Activated gamma-delta T cell treated with anti-CD3 and anti-CD28 coated beads, Interleukin-2, amount 50 U/mL, for 16 hours (primary cell): ENCODE measurements at places on chromosomes 7 and 10.

DNA sequence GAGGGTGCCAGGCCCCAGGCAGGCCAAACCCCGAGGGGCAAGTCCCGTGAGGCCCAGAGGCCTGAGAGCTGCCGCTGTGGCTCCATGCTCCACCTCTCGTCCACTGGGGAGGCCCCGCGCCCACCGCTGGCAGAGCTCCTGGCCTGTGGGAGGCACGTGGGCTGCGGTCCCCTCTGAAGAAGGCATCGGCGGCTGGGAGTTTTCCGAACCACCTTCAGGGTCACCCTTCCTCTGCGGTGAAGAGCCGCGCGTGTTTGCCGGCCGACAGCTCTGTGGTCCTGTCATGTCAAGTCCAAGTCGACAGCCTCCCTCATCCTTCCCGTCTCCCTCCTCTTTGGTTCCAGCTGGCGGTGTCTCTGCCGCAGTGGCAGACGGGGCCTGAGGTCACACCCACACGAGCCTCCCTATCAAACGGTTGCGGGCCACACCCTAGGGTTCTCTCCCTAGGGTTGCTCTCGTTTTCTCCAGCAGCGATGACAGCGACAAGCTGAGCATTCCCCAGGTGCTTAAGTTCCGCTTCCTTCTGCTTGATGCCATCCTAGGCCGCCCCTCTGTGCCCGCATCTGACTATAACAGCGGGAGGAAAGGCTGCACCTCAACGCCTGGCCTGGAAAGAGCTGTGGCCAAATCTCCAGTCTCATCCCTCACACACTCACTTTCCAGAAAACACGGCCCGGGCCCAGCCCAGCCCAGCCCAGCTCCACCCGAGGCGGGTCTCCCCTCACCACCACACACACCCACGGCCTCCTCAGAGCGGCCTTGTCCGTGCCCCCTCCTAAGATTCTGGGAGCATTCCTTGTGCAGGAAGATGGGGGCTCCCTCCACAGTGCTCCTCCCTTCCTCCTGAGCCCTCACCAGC is 185.0 kb downstream of the ELFN1 start:
- DNase-seq: no peak

DNA sequence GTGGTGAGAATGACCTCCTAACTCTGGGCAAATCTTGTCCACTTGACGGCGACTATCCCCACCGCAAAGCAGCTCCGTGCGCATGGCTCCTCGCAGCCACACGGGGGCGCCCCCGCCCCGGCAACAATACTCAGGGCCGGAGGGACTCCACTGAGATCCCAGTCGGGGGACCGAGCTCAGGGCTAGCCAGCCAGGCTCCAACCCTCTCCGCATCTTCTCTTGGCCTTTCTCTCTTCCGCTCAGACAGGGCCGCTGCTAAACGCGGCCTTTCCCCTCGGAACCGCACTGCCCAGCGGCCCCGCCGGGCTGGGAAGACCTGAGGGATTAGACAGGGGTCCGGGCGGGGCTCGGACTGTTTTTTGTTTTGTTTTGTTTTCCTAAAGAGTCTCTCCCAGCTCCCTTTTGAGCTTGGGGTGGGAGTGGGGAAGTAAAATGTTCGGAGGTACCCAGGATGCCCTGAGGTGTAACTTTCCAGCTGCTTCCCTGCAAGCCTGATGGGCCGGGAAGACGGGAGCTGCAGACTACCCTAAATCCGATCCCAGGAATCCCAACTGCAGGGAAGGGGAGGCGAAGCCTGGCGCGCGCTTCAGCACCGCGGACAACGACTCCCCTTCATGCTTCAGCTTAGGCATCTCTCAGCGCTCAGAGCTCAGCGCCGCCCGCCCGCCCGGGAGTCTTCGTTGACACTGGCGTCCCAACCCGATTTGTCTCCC is 2.7 kb downstream of the KCNIP2 start:
- DNase-seq: peak; percentile 59

- no peak for DNase-seq
Observed at GRCh38 chr10:121104476-121105111, 253.4 kb downstream of the WDR11 start.

- no peak for DNase-seq
Observed at GRCh38 chr10:18472977-18473376, 178.4 kb downstream of the NSUN6 start.

- no peak for DNase-seq
Observed at GRCh38 chr7:69412331-69413146, 185.7 kb upstream of the AUTS2 start.

DNA sequence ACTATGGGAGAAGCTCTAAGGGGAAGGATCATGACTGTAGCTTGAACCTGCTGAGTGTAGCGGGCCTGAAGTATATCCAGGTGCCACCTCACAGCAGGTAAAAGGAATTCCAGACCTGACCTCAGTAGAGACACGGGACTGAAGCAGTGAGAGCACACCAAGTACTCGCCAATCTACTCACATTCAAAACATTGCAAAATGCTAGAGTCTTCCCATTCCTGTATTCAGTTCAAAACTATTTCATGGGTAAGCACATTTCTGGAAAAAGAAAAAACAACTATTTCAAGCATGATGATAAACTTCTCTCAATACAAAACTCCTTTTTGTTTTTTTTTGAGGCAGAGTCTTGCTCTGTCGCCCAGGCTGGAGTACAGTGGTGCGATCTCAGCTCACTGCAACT is 121.9 kb upstream of the AUTS2 start:
- no peak for DNase-seq

DNA sequence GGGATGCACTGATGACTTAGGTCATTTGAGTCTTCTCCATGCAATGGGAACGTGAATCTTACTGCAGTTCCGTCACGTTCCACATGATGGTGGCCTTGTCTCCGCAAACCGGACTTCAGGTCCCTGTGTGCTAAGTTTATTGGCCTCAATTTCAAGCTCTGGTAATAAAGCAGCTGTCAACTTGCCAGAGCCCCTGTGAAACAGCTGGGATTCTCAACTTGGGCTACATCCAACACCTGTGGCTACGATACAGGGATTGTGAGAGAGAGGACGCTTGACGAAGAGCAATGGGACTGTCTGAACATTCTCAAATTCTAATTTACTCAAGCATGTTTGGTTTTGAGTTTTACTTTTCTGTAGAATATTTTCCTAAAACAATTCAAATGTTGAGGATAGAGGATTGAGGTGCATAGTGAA is 174.2 kb downstream of the PTN start:
- DNase-seq: no peak

DNA sequence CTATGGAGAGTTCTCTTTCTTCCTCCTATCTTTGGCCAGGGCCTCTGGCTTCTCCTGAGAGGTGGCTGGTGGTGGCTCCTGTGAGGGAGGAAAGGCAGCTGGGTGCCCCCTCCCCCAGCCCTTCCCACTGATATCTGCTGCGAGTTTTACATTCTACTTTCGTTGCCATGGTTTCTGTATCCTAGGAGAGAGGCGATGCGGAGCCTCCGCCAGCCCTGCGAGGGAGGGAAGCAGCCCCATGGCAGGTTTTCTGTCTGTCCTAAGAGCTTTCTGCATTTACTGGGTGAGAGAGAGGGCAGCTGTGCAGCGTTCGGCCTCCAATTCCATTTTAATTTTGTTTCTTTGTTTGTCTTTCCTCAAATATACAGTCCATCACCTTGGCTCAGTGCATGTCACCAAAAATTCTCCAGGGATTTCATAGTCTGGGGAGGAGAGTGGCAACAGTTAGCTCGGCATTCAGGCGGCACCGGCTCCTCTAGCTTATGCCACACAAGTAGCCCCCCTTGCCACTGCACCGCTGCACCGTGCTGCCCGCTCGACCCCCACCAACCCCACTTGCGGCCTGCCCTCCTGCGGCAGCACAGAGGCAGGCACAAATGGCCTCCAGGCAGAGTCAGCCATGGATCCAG is 20.4 kb downstream of the DNAJB12 start:
- DNase-seq: no peak

DNA sequence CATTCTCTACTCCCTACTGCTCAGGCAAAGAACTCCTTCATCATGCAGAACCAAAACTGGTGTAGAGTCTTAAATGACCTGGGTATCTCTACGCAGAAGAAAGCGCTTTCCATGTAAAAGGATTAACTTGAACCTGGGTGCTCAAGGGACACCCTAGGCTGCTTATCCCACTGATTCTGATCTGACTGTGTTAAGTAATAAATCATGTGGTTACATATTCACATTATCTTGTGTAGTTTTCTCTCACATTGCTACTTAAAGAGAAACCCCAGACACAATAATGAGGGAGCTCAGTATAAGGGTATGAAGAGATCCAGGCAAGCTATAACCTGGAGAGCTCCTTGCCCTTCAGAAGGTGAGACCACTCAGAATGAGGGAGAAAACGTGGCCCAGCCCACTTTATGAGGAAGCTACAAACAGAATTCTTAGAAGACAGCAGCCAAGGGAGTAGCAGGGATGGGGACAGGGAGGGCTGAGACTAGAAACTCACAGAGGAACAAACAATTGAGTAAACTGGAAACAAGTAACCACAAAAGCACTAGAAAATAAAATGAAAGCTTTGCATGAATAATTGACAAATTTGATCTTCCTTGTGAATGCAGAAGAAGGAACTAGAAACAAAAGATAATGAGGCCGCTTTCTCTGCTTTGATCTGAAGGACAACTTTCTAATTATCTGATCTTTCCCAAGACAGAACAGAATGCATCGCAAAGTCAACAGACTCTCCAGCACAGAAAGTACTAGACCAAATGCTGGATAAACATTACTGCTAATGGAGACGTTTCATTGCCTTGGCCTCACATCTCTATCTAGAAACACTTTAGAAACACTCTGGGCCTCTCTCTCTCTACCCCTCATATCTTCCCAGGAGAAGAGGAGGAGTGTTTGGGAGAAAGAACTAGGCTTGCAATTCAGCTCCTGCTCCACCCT is 76.1 kb downstream of the LRRC17 start:
- DNase-seq: no peak
